ENCODE measurements at places on chromosomes 1 and 21.

DNA sequence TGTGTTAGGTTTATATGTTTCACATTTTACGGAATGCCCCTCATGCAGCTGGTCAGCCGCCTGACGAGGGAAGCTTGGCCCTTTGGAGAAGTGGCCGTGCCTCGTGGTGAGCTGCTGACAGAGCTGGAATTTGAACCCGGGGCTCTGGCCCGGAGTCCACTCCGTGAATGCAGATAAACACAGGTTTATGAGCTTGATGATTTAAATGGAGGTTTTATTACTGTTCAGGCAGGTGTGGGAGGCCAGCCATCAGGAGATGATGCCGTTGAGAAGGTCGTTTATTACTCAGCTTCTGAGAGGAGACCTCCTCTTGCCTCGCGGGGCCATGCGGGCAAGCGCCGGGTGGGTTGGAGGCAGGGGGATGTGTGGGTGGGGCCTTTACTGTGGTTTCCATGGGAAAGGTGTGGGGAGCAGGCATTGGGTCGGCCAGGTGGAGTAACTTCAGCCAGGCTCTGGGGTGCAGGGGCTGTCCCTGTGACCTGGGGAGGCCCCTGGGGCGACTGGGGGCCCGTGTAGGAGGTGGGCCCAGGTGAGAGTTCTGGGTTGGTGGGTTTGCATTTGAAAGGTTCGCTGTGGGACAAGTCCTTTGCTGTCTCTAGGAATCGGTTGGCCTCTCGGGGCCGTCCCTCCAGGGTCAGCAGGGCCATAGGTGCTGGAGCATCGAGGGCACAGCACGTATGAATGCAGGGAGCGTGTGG, 22.0 kb downstream of the PRKCZ start:
- DNase-seq = no peak

DNA sequence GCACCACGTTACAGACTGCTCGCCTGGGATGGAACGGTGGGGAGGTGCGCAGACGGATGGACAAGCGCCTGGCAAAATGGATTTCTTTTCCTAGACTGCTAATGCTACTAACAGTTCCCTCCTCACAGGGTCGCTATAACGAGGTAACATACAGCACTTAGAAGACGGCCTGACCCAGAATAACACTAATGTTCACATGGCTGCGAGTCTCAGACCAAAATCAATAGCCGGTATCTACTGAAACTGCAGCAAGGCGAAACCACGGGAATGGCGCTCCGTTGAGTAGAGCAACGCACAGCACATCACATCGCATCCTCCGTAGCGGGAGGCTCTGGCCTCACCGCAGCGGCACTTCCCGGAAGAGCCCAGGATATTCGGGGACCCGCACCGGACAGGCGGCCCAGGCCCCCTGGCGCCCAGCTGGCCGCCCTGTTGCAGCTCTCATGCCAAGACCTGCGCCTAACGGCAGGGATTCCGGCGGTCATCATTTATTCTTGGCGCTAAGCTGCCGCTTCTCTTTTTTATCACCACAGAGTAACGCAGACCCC, 46.6 kb downstream of the VPS26C start:
- peak; percentile 18 for DNase-seq

DNA sequence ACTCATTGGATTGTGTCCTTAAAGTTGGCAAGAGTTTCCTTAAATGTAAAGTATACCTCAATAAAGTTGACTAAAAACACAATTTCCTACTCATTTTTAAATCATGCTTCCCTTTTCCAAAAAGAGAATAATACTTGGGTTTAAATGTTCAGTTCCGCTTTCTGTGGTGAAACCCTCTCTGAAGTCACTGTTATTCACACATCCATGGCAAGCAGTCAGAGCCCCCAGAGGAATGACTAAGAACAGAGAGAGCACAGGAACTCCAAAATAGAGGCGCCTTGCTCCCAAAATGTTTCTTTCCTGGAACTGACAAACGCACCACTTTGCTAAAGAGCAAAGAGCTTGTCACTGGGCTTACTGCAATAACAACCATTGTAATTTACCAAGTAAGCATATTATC, 142.5 kb downstream of the TIAM1 start:
- DNase-seq = no peak

GRCh38 chr1:159900086-159900680, at the start of gene CFAP45:
TSS of gene CFAP45 (minus strand) at chr1:159900165. CDS start at chr1:159900098, 67 bp downstream.
- DNase-seq = no peak

- no peak for DNase-seq
Measured at GRCh38 chr1:111965781-111966443, 23.6 kb downstream of the KCND3 start.

- no peak for DNase-seq
Measured at GRCh38 chr1:197660389-197660788, 114.9 kb downstream of the DENND1B start.

DNA sequence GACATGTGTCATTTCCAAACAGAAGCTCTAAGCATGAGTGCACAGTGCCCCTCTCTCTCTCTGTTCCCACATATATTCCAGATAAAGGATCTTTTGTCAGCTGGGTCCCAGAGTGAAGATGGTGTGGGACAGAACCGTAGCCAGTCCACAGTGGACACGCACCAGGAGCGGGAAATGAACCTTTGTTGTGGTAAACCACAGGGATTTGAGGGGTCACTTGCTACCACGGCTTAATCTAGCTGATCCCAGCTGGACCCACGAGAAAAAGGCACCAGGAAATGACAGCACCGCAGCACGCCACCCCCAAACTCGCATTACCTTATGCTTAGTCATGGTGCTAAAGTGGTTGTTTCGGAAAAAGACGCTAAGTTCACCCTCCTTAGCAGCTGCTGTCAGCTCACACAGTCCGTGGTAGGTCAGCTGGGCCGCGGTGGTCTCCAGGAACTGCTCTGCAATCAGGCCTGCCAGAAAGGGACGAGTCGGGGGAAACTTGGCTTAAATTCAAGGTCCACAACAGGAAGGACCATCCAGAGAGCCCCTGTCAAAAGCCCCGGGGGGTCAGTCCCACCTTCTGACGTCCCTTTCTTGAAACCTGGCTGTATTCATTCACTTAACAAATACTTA, 7.5 kb downstream of the MINDY1 start:
- no peak for DNase-seq

DNA sequence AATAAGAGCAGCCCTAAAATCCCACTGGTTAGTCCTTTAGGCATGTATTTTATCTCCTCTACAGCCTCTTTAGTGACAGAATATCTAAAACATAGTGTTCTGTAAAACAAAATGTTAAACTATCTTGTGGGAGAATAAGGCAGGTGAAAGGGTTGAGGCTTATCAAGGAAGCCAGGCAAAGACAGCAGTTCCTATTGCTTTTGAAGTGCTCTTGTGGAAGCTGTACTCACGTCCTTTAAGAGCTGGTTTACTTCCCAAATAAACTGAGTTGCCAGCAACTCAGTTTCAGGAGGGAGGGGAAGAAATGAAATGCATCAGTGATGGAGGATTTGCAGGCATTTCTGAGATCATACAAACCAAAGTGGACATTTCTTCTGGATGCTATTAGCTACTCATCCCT, 529.6 kb upstream of the ZRANB2 start:
- DNase-seq = no peak

DNA sequence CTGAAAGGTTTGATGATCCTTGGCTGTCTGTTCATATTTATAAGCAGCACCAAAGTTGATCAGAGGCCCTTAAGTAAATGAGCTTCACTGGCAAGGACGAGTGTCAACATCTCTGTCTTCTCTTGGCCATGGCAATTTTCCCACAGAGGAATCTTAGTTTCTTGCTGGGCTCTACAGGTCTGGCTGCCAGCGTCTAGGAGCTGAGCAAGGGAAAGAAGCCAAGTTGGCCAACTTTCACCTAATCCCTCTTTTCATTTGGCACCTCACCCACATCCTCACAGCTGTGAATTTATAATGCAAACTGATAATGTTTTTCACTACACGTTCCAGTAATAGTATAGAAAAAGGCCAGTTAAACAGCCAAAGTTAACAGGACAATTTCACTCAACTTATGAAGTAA, 99.0 kb upstream of the LBR start:
- no peak for DNase-seq

GRCh38 chr1:176745945-176746344, 283.0 kb downstream of the PAPPA2 start:
- DNase-seq = no peak

DNA sequence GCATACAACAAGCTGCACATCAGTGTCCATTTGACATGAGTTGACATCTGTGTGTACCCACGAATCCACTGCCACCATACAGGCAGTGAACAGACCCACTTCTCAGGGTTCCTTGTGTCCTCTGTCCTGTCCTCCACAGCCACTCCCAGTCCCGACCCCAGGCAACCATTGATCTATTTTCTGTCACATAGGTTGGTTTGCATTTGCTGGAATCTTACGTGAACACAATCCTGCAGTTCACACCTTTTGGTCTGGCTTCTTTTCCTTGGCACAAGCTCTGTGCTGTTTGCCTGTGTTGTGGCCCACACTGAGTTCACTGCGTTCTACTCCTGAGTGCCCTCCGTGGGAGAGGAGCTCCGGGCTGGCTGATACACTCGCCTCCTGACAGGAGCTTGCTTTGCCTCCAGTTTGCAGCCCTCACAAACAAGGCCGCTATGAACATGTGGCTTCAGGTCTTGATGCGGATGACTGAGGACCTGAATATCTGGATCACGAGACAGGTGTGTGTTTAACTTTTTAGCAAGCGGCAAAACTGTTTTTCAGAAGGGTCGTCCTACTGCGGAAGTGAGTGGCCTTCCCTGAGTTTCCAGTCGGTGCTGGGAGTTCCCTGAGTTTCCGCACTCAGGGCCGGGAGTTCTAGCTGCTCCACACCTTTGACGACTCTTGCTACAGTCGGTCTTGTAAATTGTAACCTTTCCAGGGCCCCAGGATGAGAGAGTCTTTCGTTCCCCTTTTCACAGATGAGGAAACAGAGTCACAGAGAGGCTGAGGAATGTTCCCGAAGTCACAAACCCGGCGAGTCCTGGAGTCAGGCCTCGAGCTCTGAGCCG, 13.0 kb upstream of the COL18A1 start:
- DNase-seq = no peak

- no peak for DNase-seq
Measured at GRCh38 chr1:179230721-179231120, 1.2 kb upstream of the ABL2 start.

GRCh38 chr1:27507960-27508665, 18.1 kb upstream of the WASF2 start:
- DNase-seq = no peak

Measured in effector CD4-positive, alpha-beta T cell (primary cell).